ENCODE measurements at places on chromosomes 1 and 21.

DNA sequence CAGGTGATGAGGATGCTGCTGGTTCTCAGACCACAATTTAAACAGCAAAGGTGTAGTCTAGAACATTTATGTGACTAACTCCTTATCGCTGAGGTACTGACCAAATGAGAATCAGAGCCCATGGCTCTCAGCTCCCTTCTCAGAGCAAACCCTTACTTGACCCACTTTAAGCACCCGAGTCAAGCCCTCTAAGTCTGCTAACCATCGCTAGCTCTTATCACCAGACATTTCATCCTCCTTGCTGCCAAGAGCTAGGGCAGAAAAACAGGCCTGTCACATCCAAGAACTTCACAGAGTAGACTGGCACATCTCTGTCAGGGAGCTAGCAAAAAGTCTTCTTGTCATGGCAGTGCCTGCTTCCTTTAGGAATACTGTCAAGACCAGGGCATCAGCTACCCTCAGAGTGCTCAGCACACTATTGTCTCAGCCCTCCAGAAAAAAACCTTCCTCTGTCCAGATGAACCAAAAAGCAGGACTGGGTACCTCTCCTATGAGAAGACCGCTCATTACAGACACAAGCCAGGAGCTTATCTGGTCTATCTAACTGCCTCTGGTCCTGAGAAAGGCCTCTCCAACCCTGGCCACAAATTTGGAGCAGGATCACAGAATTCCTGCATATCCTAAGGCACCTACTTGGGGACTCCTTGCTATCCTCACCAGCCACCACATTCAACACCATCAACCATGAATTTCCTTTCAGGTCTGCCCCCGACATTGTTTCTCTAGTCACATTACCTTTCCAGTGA lies 26.2 kb downstream of the ERI3 start:
- no peak for DNase-seq

DNA sequence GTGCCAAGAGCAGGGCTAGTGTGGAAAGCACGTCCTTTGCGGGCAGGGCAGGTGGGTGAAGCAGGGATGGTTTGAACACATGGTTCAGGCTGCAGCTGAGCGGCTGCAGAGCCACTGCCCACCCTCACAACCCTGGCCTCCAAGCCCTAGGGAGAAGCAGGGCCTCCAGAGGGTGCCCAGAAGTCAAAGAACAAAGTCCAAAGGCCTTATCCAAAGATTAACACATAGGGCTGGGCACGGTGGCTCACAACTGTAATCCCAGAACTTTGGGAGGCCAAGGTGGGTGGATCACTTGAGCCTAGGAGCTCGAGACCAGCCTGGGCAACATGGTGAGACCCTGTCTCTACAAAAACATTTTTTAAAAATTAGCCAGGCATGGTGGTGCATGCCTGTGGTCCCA lies 46.8 kb downstream of the CAPN8 start:
- no peak for DNase-seq

GRCh38 chr1:203072002-203072602 lies 13.7 kb downstream of the MYOG start:
- no peak for DNase-seq

GRCh38 chr1:165169028-165169427 lies 187.5 kb downstream of the LMX1A start:
- no peak for DNase-seq

GRCh38 chr1:6823793-6824192 lies 38.5 kb downstream of the CAMTA1 start:
- DNase-seq: no peak
